ENCODE measurements at places on chromosomes 1 and 21.
A peak's percentile ranks its signal among the peaks of the same experiment; 100 is the strongest.

GRCh38 chr1:246875041-246876026 lies 56.4 kb downstream of the AHCTF1 start:
- no peak for DNase-seq

DNA sequence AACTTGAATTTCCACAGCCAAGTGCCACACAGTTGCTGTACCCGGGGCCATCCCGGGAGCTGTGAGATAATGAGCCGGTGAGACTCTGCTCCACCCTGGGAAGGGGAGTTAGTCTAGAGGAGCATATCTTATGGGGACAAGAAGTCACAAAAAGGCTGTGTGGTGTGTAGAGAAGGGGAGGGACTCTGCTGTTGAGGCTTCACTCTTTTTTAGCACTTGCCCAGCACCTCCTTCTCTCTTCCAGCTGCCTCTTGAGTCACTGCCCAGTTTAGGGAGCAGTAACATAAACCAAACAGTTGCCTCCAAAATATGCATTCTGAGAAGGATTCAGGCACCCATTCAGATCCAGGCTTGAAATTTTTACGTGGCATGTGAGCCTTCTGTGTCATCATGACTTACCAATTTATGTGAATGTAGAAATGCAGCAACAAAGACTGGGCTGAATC lies 744 bp upstream of the WDR26 start:
- DNase-seq: no peak

- DNase-seq: no peak
Measured at GRCh38 chr1:58718435-58718834, 18.6 kb upstream of the MYSM1 start.

DNA sequence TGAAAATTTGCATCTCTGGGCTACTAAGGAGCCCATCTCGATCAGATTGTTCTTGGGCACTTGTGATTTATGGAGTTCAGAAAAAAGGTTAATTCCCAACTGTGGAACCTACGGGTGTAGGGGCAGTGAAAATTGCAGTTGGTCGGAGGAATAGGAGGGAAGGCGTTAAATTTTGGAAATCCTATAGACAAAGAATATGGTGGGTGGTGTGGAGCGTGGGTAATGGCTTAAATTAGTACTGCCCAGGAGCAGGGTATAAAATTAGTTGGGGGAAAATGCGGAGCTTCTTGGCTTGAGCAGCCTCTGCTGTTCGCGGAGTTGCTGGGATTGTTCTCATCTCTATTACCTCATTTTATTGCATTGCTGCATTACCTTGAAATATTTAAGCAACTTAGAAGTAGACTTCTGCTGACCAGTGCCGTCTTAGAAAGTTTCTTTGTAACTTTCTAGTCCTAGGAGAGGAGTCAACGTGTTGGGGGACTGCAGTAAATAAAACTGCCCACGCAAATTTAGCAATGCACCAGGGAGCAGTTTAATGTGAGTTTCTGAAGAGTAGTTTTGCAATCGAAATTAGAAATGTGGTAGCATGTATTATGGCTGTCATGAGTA lies 514 bp downstream of the S1PR1 start:
- DNase-seq: no peak

GRCh38 chr1:4253935-4254334 lies 353.9 kb upstream of the C1orf174 start:
- DNase-seq: no peak

DNA sequence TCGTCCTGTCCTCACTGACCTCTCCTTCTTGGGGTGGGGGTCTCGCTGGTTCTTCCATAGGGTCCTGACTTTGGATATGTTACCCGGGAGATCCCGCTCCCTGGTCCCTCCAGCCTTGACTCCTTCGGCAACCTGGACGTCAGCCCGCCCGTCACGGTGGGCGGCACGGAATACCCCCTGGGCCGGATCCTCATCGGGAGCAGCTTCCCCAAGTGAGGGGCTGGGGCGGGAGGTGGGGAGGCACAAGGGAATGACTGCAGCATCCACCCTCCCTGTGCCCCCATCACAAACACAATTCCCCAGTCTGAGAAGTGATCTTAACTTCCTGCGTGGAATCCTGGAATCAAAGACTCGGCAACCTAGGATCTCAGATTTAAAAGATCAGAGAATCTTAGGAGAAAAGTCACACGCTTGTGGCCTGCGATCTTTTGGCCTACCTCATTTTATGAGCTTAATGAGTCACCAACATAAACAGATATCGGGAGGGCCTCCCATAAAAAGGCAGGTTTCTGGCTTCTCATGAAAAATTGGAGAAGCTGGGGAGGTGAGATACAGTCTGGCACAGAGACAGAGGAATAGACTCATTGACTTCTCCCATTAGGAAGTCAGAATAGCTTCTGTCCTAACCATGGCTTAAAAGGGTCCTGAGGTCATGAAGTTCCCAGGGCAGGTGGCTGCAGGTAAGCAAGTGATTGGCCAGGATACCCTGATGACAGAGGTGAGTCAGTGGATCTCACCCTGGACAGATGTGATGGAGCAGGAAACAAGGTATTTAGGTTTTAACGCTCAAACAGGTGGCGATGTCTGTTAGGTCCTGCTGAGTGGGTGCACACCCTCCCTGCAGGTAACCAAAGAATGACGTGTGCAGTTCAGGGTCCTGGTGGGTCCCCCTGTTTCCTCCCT lies 15.9 kb upstream of the PADI3 start:
- no peak for DNase-seq

DNA sequence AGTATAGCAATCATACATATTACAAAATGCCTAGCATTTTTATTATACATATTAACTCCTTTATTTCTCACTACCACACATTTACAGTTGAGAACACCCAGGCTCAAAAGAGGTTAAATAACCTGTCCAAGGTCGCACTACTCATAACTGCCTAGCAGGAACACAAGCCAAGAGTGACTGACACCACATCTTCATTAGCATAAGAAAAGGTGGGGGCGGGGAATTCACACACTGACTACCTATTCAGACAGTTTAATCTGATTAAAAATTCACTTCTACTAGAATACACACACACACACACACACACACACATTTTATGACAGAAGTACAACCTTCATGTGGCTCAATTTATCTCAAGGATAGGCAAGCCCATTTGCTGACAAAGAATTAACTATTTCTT lies 77.8 kb upstream of the CACHD1 start:
- DNase-seq: no peak

DNA sequence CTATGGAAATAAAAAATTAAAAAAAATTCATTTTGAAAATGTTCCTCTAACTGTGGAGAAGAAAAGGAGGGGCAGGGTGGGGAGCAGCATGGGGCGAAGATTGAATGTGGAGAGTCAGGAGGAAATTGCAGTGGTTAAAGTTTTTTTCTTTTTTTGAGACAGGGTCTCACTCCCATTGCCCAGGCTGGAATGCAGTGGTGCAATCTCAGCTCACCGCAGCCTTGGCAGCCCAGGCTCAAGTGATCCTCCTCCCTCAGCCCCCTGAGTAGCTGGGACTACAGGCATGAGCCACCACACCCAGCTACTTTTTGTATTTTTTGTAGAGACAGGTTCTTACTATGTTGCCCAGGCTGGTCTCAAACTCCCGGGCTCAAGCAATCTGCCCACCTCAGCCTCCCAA lies 67.6 kb downstream of the ADSS2 start:
- no peak for DNase-seq

- DNase-seq: no peak
Measured at GRCh38 chr1:215767761-215768160, 200.7 kb downstream of the KCTD3 start.

GRCh38 chr1:166164995-166165660 lies 1.7 kb downstream of the FAM78B start:
- DNase-seq: peak; percentile 55

DNA sequence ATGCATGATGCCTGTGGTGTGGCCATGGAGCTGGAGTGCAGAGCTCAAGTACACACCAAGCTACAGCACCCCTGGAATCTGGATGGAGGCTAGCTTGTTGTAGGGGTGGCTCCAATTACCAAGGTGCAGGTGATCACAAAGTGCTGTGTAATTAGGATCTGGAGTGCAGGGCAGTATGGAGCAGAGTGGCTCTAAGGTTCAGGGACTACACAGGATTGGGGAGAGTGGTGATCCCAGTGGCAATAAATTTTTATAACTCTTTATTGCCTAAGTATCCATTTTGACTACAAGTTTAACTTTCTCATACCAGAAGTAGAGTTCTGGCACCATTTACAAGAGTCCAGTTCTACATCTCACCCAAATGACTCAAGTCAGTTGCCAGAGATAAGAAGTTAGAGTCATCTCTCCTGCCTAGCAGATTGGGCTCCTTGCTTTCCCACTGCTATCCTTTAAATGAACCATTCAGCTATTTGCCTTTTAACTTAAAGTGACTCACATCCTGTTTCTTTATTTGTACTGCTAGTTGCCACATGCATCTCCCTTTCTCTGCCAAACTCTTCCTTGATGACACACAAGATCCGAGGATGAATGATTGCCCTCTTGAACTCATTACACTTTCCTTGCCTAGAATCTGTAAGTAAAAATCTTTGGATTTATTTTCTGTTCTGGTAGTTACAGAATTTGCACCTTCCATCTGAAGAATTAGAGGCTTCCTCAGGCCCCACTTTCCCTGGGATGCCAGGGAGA lies 427.2 kb downstream of the KCNT2 start:
- DNase-seq: no peak

DNA sequence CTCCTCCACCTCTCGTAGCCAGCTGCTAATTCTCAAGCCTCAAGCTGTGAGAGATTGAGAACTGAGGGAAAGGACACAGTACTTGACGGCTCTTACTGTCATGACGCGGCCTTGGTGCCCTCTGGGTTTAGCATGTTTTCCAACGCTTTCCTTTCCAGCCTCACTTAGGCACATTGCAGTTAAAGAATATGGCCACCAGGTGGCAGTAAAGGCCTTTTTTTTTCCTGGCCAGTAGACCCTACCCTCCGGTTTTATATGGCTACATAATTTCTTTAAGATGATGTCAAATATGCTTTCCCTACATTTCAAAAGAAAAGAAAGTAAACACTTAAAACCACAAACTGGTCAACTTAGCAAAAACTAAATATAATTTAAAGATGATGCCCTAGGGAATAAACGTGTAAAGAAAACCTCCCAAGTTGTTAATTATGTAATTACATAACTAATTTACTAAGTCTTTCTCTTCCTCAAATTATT lies 56.8 kb upstream of the PRDX6 start:
- DNase-seq: peak; percentile 26

GRCh38 chr1:219883400-219884332 lies 44.7 kb downstream of the SLC30A10 start:
- no peak for DNase-seq

- no peak for DNase-seq
Measured at GRCh38 chr21:16563795-16564194, 834.0 kb downstream of the USP25 start.

GRCh38 chr1:90724926-90725656 lies 8.0 kb upstream of the BARHL2 start:
- no peak for DNase-seq

GRCh38 chr1:208923456-208923855 lies 660.1 kb upstream of the CAMK1G start:
- DNase-seq: no peak

DNA sequence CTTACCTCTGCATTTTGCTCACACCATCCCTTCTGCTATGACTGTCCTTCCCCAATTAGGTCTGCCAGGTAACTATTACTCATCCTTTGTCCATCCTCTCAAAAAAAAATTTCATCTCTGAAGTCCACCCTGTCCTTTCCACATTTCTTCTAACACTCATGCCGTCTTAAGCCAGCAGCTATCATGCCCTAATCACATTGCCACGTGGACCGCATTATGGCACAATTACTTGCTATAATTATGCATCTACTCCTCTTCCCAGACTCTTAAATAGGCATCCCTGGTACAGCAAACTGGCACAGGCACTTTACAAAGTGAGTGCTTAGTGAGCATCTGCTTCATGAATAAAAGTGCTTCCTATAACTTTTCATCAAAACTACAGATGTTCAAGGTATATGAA lies 295.4 kb upstream of the ESRRG start:
- DNase-seq: no peak

- no peak for DNase-seq
Measured at GRCh38 chr1:92691925-92692324, 93.0 kb downstream of the EVI5 start.

DNA sequence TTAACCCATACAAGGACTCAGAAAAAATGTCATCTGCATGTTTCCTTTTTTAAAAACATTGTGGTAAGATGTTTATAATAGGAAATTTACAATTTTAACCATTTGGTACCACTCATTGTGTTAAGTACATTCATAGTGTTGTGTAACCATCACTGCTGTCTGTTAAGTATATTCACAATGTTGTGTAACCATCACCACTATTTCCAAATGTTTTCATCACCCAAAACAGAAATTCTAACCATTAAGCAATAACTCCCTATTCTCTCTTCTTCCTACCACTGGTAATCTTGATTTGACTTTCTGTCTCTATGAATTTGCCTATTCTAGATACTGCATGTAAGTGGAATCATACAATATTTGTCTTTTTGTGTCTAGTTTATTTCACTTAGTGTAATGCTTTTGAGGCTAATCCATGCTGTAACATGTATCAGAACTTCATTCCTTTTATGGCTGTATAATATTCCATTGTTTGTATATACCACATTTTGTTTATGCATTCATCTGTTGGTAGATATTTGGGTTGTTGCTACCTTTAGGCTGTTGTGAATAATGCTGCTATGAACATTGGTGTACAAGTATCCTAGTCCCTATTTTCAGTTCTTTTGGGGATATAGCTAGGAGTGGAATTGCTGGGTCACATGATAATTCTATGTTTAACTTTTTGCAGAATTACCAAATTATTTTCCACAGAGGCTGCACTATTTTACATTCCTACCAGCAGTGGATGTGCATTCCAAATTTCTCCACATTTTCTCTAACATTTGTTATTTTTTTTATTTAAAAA lies 14.1 kb downstream of the HIPK1 start:
- no peak for DNase-seq

DNA sequence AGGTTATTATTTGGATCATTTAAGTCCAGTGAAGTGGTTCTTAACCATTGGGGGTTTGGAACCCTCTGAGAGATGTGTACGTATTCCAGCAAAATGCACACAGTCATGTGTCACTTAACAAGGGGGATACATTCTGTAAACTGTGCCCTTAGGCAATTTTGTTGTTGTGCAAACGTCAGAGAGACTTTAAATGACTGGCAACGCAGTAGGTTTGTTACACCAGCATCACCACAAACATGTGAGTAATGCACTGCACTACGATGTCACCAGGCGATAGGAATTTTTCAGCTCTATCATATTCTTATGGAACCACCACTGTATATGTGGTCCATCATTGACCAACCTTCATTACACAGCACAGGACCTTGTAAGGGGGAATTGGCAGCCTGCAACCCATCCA lies 11.9 kb downstream of the AHCYL1 start:
- DNase-seq: no peak

DNA sequence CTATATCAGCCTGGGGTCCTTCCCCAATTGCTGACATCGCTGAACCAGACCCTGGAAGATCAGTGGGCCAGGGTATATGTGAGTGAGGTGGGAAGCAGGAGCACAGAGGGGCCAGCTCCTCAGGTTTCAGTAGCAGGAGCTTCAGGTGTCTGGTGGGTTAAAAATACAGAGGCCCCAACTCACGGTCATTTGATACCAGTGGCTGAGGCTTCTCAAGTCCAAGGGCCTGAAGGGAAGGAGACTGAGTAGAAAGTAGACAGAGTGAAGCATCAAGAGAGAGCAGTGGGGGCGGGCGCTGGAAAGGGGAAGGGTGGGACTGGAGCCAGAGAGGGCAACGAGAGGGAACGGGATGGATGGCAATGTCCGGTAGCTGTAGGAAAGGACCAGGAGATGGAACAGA lies 2.0 kb upstream of the CASQ1 start:
- DNase-seq: no peak

All from left ventricle myocardium inferior (tissue), 1 donor.